ENCODE measurements at places on chromosomes 2 and 18.
A peak's percentile ranks its signal among the peaks of the same experiment; 100 is the strongest.

GRCh38 chr2:163266772-163267171 lies 428.2 kb upstream of the KCNH7 start:
- no peak for DNase-seq

DNA sequence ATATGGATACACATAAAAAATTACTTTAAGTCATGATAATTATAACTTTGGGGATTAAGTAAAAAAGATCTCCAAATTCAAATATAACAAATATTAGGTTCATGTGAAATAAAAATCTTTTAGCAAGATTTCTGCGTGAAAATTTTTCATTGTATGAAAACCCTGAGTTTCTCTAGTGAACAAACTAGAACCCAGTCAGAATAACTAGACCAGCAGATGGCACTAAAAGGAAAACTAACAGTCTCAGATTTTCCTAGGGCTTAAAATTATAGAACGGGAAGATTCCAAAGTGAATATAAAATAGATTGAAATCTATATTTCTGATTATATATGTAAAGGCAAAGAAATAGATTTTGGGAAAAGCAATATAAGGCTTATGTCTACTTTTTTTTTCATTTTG lies 43.3 kb downstream of the TMEM200C start:
- DNase-seq, result no peak

GRCh38 chr2:78992807-78993517 lies 32.5 kb upstream of the REG3G start:
- peak; percentile 16 for DNase-seq

- DNase-seq, result no peak
Observed at GRCh38 chr2:29991086-29991485, 69.7 kb upstream of the ALK start.

- DNase-seq, result peak; percentile 96
Observed at GRCh38 chr2:119759451-119760236, at the start of gene PTPN4. PTPN4 (plus strand) TSS chr2:119759922; CDS start chr2:119809854, 49,932 bp downstream.

DNA sequence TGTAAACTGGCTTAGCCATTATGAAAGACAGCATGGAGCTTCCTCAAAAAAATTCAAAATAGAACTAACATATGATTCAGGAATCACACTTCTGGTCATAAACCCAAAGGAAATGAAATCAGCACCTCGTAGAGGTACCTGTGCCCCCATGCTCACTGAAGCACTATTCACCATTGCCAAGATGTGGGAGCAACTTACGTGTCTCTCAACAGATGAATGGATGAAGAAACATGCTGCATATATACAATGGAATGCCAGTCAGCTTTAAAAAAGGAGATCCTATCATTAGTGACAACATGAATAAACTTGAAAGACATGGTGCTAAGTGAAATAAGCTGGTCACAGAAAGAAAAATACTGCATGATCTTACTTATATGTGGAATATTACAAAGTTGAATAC lies 8.2 kb downstream of the SCTR start:
- no peak for DNase-seq

GRCh38 chr2:30758191-30758651 lies 49.0 kb downstream of the CAPN13 start:
- DNase-seq, result no peak

- DNase-seq, result no peak
Observed at GRCh38 chr2:148917431-148917830, 42.4 kb downstream of the KIF5C start.

DNA sequence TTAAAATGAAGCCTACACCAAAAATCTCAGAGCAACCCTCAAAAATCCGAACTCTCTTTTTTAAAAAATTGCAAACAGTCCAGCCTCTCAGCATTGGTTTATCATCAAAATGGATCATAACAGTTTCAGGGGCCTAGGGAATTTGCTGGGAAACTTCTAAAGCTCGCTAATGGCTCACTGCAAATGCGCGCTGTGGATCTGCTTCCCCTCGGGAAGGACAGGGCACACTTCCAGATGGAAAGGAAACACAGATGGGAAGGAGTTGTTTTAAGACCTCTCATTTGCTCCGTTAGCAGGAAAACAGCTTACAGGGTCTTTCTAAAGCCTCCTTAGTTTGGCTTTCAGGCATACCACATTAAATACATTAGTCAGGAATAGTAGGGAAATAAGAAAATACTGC lies 27.2 kb downstream of the FECH start:
- DNase-seq, result no peak

DNA sequence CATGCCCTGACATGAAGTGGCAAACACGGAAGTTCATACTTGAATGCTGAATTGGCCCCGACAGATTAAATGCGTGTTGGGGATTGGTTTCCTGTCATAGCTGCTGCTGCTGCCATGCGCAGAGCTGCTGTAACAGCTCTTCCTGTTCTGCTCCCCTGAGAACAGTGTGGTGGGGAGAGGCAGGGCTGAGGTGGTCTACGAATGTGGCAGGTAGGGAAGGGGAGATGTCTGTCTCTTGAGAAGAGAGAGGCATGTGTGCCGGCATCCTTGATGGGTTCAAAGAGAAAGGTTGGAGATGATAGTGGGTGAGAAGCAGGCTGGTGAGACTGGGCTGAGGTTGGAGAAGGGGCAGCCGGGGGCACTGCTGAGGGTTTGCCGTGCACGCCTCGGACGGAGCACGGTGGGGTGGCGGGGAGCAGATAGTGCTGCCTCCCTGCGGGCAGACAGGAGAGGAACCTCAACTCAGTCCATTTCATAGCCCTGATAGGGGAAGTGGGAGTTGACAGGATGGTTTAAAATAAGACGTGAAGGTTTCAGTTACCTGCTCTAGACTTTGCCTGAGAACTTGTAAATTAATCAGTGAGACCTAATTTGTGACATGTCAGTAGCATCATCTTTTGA lies 46.1 kb downstream of the TMEM185B start:
- DNase-seq, result peak; percentile 85

DNA sequence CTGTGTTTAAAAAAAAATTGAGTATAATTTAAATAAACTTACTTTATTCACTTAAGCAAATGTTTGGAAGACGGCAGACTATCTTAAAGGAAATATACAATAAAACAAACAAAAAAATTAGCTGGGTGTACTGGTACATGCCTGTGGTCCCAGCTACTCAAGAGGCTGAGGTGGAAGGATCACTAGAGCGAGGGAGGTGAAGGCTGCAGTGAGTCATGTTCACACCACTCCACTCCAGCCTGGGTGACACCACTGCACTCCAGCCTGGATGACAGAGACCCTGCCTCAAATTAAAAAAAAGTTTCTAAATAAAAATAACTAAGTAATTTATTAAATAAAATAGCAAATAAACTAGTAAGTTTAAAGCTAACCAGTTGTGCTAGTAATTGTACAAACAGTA lies 7.5 kb downstream of the PUM2 start:
- DNase-seq, result no peak

DNA sequence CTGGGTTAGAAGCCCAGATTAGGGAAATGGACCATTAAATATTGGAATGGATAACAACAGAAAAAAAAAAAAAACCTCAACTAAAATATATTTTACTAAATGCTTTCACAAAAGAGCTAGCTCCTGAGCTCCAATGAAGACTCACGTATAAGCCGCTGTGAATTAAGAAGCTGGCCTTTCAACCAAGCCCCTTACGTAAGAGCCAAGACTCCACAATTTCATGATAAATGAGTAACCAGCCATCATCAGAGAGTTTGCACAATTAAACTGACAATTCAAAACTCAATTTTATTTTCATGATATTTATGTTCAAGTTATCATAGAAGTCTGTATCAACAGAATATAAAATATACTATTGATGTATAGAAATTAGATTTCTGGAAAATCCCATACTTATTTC lies 70.7 kb upstream of the HNRNPA3 start:
- DNase-seq, result no peak

DNA sequence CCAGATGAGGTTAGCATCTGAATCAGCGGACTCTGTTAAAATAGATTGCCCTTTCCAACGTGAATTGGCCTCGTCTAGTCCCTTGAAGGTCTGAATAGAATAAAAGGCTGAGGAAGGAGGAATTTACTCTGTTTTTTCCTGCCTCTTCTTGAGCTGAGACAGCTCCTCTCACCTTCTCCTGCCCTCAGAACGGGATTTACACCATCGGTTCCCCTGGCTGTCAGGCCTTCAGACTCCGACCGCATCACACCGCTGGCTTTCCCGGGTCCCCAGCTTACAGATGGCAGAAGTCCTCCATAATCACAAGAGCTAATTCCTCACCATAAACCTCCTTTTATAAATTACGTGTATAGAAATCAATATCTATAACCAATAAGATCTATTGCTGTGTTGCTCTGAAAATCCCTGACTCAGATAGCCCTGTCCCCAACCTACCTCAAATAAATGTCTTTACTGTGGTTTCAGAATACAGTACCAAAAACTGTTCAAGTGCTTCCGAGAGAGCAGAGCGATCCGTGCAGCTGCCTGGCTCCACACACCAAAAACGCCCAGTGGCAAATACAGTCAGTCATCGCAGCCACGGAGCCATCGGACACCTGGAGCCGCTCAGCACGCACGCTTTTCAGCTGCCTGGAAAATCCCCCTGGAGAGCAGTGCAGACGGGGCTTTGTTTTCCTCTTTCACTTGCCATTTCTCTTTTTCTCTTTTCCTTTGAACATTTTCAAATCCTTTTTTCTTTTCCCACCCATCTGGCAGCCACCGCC lies 196.9 kb downstream of the NRP2 start:
- no peak for DNase-seq

- no peak for DNase-seq
Observed at GRCh38 chr2:202486351-202486750, 110.2 kb downstream of the BMPR2 start.

GRCh38 chr18:45792506-45793263 lies 32.8 kb upstream of the SIGLEC15 start:
- DNase-seq, result no peak

- no peak for DNase-seq
Observed at GRCh38 chr18:31996007-31996406, 22.6 kb upstream of the RNF125 start.

DNA sequence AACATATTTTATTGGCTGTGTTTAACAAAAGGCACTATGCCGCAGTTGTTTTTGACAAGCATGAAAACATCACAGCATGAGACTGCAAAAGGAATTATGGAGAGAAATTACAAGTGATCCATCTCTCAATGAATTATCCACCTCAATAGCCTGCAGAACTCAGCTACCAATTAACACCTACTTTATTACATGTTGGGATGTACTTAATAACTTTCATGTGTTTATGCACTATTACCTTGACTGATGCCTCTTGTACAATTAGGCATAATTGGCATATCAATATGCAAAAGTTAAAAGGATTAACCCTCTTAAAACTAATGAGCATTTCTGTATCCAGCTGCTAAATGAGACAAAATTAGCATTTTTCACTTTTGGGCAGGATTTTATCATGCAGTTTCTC lies 27.8 kb downstream of the ARHGAP15 start:
- DNase-seq, result no peak

GRCh38 chr18:41231681-41232080 lies 723.4 kb upstream of the PIK3C3 start:
- DNase-seq, result no peak

DNA sequence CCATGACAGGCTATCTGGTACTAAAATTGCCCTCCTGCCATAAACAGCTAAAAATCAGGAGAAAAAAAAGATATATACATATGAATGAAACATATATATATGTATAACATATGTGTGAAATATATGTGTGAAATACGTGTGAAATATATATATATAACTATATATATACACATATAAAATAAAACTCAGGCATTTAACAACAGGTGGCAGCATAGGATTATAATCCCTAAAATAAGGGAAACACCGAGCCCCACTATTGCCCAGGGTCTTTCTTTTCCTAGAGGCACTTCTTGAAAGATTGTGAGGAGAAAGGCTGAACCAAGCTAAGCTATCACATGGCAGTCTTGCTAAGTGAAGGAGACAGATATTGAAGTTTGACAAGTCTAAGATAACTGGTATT lies 65.9 kb upstream of the CYTIP start:
- DNase-seq, result no peak

DNA sequence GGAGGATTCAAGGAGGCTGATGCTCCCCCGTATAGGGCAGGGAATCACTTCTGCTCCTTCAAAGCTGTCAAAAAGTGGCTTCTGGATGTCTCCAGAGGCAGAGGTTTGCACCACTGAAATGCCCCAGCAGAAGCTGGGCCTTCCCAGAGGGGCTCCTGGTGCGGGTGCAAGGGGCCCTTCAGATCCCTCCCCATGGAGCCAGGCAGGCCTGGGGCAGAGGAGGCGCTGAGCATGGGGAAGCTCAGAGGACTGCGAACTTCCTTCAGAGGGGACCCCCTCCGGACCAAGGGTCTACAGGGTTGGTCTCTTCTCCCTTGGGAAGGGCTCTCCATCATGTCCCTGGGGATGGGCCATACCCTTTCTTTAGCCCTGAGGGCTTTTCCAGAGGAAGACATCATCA lies 341.2 kb downstream of the DYSF start:
- DNase-seq, result no peak

DNA sequence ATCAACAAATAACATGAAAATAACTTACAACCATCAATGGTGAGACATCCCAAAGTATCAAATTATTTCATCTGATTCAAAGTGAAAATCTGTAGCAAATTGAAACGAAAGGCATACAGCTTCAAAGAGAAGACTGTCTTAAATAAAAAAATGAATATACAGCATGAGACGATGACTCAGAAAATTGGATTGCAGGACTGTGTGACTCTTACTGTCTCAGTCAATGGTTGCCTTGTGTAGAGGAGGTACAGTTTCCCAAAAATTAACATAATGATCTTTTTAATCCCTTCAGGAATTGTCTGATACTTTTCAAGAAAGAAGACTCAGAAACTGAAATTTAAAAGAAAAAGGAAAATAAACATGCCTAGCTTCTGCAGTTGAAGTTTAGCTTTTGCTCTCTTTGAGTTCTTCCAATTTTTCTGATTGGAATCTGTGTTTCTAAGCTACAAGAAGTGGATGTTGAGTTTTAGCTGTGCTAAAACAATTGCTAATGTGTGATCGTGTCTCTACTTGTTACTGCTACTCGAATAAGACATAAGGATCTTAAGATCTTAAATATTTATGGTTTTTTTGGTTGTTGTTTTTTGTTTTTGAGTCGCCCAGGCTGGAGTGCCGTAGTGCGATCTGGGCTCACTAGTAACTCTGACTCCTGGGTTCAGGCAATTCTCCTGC lies 41.1 kb upstream of the EPB41L3 start:
- no peak for DNase-seq

DNA sequence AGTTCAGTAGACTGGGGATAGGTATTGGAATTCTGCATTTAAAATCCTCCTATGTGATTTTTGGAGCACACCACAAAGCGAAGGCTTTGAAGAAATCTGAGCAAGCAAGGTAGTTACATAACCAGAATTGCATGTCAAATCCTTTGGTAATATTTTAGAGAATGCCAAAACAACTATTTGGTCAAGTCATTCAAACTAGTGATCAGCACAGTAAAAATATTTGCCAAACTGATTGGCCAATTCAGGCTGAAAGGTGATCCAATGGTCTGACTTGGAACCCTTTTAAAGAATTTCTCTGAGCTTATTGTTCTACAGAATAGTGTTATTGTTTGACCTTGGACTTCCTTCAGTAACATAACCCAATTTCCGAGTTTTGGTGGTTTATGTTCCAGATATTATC lies 214.2 kb upstream of the ETAA1 start:
- DNase-seq, result no peak
